Stimulated activated naive B cell treated with anti-CD40 and anti-IgM and Interleukin-4, amounts not matched to agents 10 μg/mL and 1 μg/mL and 100 μg/mL, for 72 hours (primary cell): ENCODE measurements at places on chromosomes 3 and 15.

GRCh38 chr15:58515807-58516206, 84.0 kb downstream of the LIPC start:
- no peak for DNase-seq

DNA sequence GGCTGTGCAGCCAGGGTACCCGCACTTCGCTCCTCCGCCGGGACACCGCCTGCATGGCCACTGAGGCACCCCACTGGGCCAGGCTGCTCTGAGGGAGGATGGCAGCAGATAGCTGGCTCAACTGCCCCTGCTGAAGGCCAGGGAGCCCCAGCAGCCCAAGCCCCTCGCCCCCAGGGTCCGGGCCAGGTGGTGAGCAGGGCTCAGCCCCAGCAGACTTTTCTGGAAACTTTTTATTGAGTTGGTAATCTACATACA, 11.5 kb downstream of the PLIN1 start:
- no peak for DNase-seq

GRCh38 chr15:90212221-90213098, 11.3 kb downstream of the SEMA4B start:
- DNase-seq, result no peak

DNA sequence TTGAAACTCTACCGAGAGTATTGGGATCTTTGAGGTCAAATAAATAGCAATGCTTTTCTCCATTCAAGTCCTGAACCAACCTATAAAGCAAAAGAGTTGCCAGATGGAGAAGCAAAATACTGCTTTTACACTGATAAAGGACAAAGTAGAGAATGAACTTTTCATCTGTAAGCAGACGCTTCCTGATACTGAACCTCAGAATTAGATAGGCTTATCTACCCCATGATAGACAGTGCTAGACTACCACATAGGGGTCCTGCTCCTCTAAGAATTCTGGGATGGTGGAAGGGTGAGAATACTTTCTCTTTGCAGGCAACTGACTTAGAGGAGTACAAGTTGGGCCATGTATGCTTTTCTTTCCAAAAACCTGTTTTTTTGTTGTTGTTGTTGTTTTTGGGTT, 9.5 kb downstream of the SAXO2 start:
- no peak for DNase-seq

DNA sequence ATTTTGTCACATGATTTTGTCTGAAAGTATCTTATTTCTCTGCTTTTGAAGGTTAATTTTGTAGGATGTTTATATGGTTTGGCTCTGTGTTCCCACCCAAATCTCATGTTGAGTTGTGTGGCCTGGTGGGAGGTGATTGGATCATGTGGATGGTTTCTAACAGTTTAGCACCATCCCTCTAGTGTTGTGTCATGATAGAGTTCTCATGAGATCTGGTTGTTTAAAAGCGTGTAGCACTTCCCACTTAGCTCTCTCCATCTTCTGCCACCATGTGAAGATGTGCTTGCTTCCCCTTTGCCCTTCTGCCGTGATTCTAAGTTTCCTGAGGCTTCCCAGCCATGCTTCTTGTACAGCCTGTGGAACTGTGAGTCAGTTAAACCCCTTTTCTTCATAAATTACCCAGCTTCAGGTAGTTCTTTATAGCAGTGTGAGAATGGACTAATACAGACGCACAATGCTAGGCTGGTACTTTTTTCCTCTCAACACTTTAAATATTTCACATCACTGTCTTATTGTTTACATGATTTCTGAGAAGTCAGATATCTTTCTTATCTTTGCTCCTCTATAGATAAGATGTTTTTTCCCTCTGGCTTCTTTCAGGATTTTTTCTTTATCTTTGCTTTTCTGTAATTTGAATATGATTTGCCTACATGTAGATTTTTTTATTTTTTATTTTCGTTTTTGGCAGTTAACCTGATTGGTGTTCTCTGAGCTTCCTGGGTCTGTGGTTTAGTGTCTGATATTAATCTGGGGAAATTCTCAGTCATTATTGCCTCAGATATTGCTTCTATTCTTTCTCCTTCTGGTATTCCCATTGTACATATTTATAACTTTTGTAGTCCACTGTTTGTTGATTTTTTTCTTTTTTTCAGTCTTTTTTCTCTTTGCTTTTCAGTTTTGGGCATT, 22.2 kb downstream of the BTD start:
- no peak for DNase-seq

DNA sequence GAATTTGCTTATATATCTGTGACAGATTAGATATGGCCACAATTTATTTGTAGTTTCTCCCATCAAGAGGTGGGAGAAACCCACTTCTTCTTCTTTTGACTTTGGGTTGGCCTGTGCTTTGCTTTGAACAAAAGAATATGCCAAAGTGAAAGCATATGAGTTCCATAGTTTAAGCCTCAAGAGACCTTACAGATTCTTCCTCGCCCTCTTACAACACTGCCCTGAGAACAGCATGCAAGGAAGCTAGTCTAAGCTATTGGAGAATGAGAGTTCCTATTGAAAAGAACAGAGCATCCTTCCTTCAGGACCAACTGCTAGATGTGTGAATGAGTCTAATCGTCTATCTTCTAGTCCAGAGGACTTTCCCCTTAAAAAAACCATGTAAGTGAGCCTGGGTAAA, 394.8 kb downstream of the TUSC7 start:
- DNase-seq, result no peak

GRCh38 chr3:126084768-126085180, 850 bp upstream of the SLC41A3 start:
- no peak for DNase-seq

GRCh38 chr3:168102735-168103410, 7.1 kb upstream of the GOLIM4 start:
- no peak for DNase-seq

- DNase-seq, result no peak
Observed at GRCh38 chr3:177126015-177126773, 71.1 kb downstream of the TBL1XR1 start.

GRCh38 chr3:158802409-158803268, 785 bp downstream of the MFSD1 start:
- DNase-seq, result peak; percentile 23

GRCh38 chr3:71211083-71211482, 372.4 kb downstream of the FOXP1 start:
- DNase-seq, result no peak

DNA sequence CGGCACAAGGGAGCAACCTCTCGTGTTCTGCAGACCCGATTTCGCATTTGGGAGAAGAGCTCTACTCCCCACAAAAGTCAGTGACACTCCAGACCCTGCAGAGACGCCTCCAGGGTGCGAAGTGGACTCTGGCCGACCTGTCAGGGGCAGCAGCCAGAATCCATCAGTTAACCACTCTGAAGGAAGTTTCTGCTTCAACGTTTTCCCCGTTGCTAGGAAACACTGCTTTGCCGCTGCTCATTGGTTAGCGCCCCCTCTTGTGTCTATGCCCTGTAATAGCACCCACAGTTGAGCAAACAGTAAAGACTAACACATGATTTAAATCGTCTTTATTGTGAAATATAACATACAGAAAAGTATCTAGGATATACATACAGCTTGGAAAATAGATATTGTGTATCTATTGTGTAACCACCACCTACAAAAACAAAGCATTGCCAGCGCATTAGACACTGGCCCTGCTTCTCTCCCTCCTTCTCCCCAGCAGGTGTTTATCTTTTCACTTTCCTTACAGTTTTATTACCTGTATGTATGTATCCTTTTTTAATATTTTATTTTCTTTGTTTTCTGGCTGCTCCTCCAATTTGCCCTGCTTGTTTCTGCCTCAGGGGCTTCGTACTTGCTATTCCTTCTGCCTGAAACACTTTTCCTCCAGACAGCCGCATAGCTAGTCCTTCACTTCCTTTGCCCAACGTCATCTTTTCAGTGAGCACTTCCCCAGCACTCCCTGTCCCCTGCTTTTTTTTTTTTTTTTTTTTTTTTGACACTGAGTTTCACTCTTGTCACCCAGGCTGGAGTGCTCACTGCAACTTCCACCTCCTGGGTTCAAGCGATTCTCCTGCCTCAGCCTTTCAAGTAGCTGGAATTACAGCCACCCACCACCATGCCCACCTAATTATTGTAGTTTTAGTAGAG, 38.8 kb downstream of the TMEM40 start:
- peak; percentile 53 for DNase-seq

- no peak for DNase-seq
Observed at GRCh38 chr3:168467115-168467714, 371.5 kb upstream of the GOLIM4 start.

DNA sequence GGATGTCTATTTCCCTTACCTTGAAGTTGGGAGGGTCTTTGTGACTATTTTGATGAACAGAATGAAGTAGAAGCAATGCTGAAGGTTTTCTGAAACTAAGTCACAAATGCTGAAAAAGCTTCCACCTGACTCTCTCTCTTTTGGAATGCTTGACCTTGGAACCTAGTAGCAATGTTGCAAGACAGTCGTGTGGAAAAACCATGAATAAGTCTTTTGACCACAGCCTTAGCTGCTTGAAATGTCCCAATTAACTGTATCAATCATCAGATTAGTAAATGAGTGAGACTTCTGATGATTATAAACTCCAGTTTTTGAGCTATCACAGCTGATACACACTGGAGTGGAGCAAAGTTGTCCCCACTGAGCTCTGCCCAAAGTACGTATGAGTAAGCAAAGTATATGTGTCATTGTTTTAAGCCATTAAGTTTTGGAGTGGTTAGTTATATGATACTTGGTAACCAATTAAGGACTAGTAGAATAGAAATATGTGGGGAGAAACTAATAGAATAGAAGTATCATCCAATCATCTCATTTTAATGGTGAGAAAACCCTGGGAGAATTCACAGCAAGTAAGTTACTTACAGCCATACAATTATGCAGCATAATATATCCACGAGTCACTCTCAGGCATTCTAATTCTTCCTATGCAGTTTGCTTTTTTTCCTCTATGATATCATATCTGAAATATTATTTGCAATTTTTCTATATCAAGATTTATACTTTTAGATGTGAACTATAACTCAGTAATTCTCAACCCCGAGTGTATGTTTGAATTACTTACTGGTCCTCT, 1010.6 kb downstream of the ROBO2 start:
- DNase-seq, result no peak

DNA sequence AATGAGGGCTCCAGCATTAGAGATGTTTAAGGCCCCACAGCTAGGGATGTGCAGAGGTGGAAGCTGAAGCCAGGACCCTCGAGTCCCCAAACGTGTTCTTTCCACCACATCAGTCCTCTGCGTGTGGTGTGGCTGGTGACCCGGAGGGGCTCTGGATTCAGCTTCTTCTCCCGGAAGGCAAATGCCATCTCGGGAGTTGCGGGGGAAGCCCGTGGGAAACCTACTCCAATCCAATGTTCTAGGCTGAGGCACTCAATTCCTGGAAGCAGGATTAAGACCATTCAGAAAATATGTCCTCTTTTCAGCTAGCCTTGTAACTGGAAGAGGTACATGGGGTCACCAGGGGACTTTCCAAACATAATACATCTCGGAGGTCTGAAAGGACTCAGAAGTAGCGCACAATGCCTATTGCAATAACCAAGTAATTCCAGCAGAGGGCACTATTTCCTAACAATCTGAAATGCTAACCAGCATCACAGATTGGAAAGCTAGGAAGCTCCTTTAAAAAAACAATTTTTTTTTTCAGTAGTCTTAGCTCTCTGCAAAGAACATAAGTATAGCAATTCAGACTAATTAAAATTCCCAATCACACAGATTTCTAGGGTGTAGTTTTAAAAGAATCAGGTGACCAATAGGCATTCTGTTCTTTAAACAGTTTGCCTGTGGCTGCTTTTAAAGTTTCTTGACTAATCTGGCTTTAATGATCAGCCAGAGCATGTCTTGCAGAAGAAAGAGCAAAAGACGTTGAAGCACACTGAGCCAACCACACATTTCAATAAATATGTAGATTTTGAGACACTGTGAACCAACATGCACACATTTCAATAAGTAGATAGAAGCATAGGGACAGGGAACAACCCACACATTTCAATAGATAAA, 36.1 kb downstream of the BNC1 start:
- DNase-seq, result peak; percentile 7

GRCh38 chr15:86915811-86916331, 836.2 kb downstream of the AGBL1 start:
- no peak for DNase-seq

- no peak for DNase-seq
Observed at GRCh38 chr15:78615151-78615589, 5.6 kb downstream of the CHRNA3 start.

GRCh38 chr3:37441689-37442088, 267.3 kb upstream of the LRRFIP2 start:
- no peak for DNase-seq
